ENCODE measurements at places on chromosomes 5 and 9.

DNA sequence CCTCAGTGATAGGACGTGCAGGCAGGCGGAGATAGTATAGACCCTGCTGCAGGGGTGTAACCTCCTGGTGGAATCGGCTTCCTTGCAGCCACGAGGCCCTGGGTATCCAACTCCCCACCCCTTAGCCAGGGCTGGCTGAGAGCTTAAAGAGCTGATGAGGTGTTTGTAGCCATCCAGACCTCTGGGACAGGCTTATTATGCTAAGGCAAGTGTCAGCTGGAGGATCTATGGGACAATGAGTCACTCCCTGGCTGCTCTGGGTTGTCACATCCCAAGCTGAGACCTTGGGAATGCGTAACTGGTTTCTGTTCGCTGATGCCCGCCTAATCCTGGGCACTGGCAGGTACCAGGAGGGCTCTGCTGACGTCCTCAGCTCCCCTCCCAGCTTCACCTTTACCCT is 38.9 kb downstream of the DAB2IP start:
- DNase-seq, result no peak

- DNase-seq, result no peak
Measured at GRCh38 chr5:178429156-178429468, 161.1 kb downstream of the COL23A1 start.

DNA sequence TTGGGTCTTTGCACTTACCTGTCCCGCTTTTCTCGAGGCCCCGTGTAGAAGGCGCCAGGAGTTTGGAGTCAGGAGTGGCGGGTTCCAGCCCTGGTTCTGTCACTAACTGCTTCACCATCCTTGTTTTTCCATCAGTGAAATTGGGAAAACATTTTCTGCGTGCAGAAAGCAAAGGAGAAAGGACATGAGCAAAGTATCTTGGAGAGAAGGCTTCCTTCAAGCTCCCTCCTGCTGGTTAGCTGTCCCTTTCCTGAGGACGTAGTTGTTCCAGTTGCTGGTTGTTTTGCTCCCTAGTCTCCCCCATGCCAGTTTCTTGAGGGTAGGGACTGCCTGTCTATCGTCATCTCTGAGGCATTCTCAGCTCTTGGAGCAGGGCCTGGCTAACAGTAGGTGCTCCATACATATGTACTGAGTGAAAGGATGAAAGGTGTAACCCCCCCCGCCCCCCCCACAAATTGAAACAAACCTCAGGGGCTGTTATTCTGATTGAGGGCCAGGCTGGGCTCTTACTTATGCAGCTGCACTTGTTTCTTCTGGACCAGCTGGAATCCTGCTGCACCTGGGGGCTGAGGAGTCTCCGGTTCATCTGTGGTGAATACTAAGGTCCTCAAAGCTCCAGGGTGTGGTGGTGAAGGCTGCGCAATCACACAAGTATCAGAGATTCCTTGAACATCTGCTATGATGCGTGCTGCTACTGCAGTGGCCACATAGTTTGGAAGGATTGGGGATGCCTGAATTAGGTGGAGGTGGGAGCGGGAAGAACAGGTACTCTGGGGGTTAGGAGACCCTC is 1.0 kb downstream of the SMIM3 start:
- DNase-seq, result no peak

DNA sequence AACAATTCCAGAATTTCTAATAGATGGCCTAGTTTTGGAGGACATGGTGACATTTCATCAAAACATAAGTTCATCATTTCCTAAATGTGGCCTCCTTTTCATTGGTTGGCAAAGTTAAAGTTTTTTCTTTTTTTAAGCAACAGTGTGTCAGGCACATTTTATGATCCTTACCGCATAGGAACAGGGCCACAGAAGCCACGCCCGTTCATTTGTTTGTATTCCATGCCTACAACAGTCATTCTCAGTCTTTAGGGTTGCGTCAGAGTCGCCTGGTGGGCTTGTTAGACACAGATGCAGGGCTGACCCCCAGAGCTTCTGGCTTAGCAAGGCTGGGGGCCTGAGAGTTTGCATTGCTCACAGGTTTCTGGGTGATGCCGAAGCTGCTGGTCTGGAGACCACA is 130.2 kb downstream of the HSD17B3 start:
- no peak for DNase-seq

DNA sequence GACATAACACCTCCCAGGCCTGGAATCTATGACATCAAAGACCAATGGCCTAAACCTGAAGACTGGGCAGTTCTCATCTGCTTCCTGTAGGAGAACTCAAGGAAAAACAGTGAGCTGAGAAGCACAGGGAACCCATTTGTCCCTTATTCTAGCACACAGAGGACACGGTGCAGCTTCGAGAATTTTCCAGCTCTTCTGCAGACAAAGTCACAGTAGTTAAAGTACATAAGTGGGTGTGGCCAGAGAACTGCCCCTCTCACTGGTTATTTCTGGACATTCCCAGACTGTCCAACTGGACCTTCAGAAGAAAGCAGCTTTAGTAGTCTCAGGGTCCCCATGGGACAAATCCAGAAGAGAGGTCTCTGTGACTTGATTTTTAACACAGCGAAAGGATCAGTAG is 114.6 kb downstream of the KLHL3 start:
- DNase-seq, result no peak

DNA sequence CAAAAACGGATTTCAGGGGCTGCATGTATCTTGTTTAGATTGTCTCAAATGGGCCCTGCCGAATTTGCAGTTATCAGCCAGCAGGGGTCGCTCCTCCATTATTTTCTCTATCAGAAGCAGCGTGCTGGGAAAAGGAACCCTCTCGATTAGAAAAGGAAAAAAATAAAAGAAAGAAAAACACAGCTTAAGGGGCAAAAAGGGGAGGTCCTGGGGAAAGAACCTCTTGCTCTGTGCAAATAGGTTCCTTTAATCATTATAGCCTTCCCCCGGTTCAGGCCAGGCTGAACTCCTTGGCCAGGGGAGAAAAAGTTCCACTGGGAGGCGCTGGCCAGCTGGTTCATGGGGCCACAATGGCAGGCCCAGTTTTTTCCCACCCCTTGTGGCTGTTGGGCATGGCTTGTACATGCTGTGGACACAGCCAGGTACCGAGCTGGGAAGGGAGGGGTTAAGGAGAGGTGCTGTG is 25.0 kb upstream of the CAPSL start:
- DNase-seq, result no peak
